Kidney (tissue), 22 donors: ENCODE measurements at places on chromosomes 7 and 10. TPM values are rescaled to one million over a fixed set of nuclear protein-coding genes. Genes with fewer than 3 reads are reported as not detected.
A peak's percentile ranks its signal among the peaks of the same experiment; 100 is the strongest.

DNA sequence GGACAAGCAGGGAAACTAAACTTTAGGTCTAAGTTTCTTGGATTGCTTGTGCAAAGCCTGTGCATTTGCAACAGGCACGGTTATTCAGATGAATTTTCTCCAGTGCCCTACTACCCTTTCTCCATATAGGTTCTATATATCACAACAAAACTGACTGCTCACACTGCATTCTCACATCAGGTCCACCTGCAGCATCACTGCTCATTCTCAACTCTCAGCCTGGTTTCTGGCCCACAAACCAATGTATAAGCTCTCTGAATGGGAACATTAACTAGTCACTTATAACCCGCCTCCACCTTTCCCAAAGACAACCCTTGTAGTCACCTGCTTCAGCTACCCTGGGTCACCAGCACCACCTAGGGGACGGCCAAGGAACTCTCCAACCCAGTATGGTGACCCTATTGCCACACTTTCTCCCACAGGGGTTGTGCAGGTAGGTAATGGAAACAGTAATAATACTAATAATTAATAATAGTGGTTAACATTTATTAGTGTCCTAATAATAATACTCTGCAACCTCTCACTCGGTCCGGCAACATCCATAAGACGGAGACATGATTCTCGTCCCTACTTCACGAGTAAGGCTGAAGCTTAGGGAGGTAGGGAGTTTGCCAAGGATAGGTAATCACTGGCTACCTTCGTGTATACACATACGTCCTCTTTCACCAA lies 97.3 kb downstream of the CLEC2L start:
- DNase-seq, result peak; percentile 59
- no peak overlapping the region for H3K27ac ChIP-seq
- H3K4me3 ChIP-seq, result no peak overlapping the region
- H3K36me3 ChIP-seq, result peaks cover 41% of the 10 kb centered on the region
- no peaks in the 10 kb centered on the region for H3K4me1 ChIP-seq

DNA sequence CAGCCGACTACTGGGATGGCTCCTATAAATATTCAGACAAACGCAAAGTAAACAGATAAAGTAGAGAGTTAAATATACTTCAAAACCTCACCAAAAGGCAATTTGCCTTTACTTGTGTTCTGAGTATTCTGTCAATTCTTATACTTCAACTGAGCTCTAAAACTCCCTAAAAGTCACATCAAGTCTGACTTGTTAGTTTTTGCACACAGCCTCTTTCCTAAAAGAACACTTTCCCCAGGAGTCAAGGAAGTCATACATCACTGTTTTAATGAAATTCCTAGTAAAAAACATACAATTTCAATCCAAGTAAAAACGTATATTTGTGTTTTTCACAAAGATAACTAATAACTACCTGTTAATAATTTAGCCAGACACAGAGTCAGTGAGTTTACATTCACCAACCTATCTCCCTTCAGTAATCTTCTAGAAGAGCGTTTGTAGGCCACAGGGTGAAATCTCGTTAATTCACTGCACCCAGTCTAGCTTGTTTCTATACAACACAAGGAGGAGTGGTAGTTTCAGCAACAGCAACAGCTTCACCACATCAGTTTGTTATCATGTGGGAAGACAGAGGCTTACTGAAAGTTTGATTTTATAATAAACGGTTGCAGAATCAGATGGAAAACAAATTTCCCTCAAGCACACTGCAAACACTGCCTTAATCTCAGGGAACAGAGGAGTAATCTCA lies 2.7 kb downstream of the COBL start:
- H3K27me3 ChIP-seq, result no peaks in the 10 kb centered on the region
- no peak overlapping the region for H3K27ac ChIP-seq
- peaks cover 7% of the 10 kb centered on the region for H3K4me1 ChIP-seq

- no peak overlapping the region for H3K27ac ChIP-seq
- H3K27me3 ChIP-seq, result no peaks in the 10 kb centered on the region
- no peaks in the 10 kb centered on the region for H3K4me1 ChIP-seq
- DNase-seq, result no peak
- H3K4me3 ChIP-seq, result no peak overlapping the region
Observed at GRCh38 chr7:93646538-93646937, 72.0 kb upstream of the CALCR start.

DNA sequence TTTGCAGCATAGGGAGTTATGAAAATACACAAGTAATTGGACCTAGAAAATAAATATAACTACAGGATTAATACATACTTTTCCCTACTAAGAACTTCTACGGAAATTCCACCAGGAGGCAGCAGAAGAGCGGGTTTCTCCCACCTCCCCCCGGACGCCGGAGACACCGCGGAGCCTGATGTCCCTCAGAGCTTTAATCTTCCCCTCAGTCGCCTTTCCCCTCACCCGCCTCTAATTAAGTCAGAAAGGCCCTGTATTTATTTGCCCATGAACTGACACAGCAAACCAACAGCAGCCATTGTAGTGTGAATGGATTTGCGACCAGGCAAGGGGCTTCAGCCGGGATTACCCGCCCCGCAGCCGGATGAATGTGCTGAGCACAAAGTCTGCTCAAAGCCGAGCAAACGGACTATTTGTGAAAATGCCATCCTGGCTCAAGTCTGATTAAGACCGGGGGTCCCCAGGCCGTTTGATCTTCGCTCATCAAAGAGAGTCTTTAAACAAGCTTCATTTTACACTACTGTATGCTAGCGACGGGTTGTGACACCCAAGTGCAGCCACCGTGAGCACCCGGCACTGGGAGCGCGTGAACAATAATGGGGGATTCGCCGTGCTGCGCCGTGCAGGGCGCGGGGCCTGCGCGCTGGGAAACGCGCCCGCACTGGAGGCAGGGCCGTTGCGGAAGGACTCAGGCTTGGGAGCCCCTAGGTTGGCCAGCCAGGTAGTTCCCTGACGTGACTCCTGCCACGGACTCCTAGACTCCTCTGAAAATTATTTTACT lies 5.6 kb upstream of the DKK1 start:
- no peak for DNase-seq
- H3K4me3 ChIP-seq, result peak overlapping the region; percentile 58
- no peaks in the 10 kb centered on the region for H3K4me1 ChIP-seq
- H3K36me3 ChIP-seq, result no peaks in the 10 kb centered on the region

DNA sequence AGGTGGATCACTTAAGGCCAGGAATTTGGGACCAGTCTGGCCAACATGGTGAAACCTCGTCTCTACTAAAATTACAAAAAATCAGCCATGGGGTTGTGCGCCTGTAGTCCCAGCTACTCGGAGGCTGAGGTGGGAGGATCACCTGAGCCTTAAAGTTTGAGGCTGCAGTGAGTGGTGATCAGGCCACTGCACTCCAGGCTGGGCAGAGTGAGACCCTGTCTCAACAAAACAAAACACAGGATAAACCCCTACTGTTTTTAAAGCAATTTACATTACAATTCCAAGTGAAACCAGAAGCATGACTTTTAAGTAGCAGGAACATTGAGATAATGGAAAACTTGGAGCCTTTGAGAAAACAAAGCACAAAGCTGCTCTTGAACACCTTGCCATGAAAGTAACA lies 92.4 kb upstream of the BTBD16 start:
- no peak overlapping the region for H3K27ac ChIP-seq
- no peak overlapping the region for H3K4me3 ChIP-seq

DNA sequence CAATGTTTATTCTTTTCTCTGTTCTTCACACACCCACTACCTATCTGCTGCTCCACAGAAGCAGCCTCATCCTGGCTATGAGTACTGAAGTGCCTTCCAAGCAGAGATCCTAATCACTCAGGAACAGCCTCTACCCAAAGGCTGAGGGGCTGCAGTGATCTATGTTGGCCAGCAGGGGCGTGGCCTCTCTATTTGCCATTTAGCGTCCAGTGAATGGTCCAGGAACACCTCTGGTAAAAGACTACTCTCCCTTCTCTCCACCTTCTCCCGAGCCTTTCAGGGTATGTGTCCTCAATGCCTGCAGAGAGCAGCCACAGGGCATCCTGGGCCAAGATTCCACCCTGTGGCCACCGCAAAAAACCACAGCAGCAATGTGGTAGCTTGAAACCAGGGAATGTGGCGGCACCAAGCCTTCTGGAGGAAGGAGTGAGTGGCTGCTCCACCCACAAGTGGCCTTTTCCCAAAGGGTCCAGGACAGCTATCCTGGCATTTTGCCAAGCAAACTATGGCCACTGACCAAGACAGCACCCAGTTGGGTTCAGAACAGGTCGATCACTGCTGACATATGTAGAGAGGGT lies 70.9 kb downstream of the SYPL1 start:
- H3K4me1 ChIP-seq, result peaks cover 9% of the 10 kb centered on the region
- peak; percentile 39 for DNase-seq
- H3K27ac ChIP-seq, result no peak overlapping the region
- H3K27me3 ChIP-seq, result no peaks in the 10 kb centered on the region
- no peaks in the 10 kb centered on the region for H3K36me3 ChIP-seq
- no peak overlapping the region for H3K4me3 ChIP-seq

DNA sequence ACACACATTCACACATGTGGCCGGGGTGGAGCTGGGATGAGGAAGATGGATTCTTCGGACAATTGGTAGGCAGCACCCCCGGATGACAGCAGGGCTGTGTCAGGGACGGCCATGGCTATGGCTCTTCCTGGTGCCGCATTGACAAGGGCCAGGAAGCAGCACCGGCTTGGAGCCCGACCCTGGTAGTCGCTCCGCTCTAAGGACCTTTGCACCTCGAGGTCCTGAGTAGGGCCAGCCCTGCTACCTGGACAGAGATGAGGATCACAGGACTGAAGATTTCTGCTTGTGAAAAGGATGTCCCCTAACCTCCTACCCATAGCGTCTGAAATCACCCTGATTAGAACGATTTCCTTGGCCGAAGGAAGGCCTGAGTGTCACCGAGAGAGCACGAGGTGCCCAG lies 134.1 kb downstream of the ADARB2 start:
- H3K4me3 ChIP-seq, result no peak overlapping the region
- no peak overlapping the region for H3K27ac ChIP-seq
- H3K27me3 ChIP-seq, result peaks cover under 1% of the 10 kb centered on the region
- H3K4me1 ChIP-seq, result no peaks in the 10 kb centered on the region
- H3K36me3 ChIP-seq, result no peaks in the 10 kb centered on the region

DNA sequence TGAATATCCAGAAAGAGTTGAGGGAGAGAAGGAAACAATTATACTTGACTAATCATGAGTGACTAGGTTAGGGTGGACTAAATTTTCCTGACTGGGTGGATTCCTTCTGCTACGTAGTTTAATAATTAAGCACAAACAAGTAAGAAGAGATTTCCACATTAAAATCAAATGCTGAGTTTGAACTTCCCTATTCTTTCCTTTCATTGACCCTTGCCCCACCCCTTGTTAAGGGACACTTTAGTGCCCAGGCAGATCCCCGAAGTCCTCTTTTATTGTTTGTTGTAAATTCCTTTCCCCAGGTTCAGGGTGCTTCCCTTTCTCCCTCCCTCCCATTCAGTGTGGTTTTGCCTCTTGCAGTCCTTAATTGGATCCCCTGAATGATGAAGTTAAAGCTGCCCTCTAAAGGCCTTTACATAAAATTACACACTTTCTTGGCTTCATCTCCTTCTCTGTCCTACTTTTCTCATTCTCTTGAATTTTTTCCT lies 8.8 kb upstream of the SPAM1 start:
- H3K4me1 ChIP-seq, result no peaks in the 10 kb centered on the region
- no peaks in the 10 kb centered on the region for H3K27me3 ChIP-seq
- no peaks in the 10 kb centered on the region for H3K36me3 ChIP-seq
- H3K27ac ChIP-seq, result no peak overlapping the region
- DNase-seq, result no peak

DNA sequence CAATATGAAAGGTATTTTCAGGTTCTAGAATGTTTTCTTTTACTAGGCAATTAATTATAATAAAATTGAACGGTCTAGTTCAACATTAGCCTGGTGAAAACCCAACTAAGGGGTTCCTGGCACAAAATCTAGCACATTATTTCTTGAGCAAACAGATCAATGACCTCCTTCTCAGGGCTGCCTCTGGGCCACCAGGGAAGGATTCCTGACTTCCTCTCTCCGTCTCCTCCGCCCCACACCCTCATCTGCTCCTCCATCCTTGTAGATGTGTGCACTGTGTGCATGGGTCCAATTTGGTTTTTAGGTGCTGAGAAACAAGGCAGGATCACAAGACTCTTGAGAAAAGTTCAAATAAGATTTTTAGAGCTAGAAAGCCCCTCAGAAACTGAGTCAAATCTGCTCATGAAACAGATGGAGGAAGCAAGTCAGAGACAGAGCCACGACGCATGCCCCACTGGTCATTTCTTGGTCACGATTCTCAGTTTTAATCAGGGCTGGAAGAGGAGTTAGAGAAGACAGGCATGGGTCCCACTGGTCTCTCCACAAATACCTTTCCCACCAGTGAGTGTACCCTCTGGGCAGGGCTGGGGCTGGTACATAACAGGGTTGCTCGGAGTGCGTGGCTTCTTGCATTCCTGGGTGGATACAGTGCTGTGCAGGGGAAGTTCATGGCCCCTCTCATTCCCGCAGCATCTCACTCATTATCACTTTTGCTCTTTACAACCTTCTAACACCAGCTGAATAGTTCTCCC lies 3.8 kb downstream of the TRPV6 start:
- no peak for DNase-seq
- no peaks in the 10 kb centered on the region for H3K4me1 ChIP-seq
- no peaks in the 10 kb centered on the region for H3K27me3 ChIP-seq
- no peaks in the 10 kb centered on the region for H3K36me3 ChIP-seq

The ZPBP gene
- 0.22 TPM for total RNA-seq

GRCh38 chr10:43322769-43323168 lies 48.7 kb upstream of the FXYD4 start:
- H3K4me3 ChIP-seq, result peak overlapping the region; percentile 60
- no peak overlapping the region for H3K27ac ChIP-seq
- H3K4me1 ChIP-seq, result no peaks in the 10 kb centered on the region
- H3K36me3 ChIP-seq, result no peaks in the 10 kb centered on the region
- H3K27me3 ChIP-seq, result no peaks in the 10 kb centered on the region

DNA sequence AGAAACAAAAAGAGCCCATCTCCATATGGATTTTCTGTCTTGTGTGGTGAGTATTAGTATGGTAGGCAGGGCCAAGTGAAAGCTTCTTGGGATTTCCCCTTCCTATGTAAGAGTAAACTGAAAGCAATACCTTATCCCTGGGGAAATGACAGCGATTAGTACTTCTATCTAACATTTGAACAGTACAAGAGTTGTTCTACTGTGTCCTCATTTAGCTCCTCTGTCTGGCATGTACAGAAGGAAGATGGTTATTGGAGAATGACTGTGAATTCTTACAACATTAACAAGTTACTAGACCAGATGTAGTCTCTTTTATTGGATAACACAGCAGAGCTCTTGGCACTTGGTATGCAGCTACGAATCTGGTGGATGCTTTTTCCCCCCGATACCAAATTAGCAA lies 17.9 kb upstream of the TRIL start:
- DNase-seq, result no peak
- no peak overlapping the region for H3K27ac ChIP-seq
- H3K36me3 ChIP-seq, result no peaks in the 10 kb centered on the region
- H3K4me3 ChIP-seq, result no peak overlapping the region
